ENCODE measurements at places on chromosomes 2 and 18. TPM values are rescaled to one million over a fixed set of nuclear protein-coding genes. Genes with fewer than 3 reads are reported as not detected.

DNA sequence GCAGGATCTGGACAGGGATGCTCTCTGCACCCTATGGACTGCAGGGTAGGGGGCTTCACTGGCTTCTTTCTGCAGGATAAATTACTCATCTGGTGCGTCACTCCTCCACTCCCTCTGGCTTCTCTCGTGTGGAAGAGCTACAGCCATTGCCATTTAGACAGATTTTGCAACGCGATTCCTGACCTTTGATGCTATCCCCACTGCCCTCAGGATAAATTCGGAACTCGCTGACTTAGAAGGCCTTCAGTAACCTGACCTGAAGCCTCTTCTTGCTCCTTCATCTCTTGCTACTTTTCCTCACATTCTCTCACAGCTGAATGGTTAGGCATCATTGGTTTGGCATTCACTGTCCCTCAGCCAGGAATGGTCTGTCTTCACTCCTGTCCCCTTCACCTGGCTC, 5.3 kb downstream of the NIFK start:
- no peak overlapping the region for H3K27ac ChIP-seq
- H3K36me3 ChIP-seq: peaks cover 88% of the 10 kb centered on the region
- H3K27me3 ChIP-seq: no peaks in the 10 kb centered on the region

DNA sequence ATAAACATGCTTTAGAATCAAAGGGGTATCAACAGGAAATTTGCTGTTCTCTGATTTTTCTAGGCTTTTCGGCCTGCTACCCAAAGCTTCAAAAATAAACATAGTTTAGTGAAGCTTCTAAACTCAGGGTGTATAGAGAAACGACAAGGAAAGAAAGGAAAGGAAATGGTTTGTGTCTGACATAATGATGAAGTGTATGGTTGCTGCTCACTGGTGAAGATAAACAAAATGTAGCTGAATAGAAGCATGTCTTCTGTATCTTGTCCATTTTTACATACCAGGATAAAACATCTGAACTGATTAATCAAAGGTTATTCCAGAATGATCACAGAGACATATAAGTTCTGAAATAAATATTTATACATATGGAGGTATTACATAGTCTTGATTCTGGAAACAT, 1324.6 kb upstream of the NRXN1 start:
- H3K27me3 ChIP-seq: no peaks in the 10 kb centered on the region
- H3K4me3 ChIP-seq: no peak overlapping the region
- no peaks in the 10 kb centered on the region for H3K4me1 ChIP-seq
- no peak overlapping the region for H3K27ac ChIP-seq
- no peak for DNase-seq
- no peaks in the 10 kb centered on the region for H3K36me3 ChIP-seq

DNA sequence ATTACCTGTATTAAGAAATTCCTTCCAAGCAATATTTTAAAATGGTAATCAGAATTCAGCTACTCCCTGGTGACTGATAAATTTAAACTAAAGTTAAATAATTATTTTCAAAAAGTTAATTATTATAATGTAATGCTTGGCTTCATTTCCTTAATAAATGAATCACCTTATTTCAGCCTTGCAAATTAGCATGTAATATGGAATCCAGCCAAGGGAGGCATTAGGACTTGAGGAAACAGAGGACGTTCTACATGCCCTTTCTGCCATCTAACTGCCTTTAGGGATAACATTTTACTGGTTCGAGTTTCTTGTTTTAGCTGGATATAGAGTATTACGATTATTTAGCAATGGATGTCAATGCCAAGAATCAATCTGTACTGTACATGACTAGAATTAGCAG, 636.3 kb downstream of the TSN start:
- H3K27me3 ChIP-seq: no peaks in the 10 kb centered on the region
- DNase-seq: no peak
- H3K4me3 ChIP-seq: no peak overlapping the region
- no peaks in the 10 kb centered on the region for H3K4me1 ChIP-seq

- peaks cover 50% of the 10 kb centered on the region for H3K4me1 ChIP-seq
- H3K4me3 ChIP-seq: no peak overlapping the region
- H3K27me3 ChIP-seq: no peaks in the 10 kb centered on the region
- peak; percentile 86 for DNase-seq
Measured at GRCh38 chr2:47221039-47221438, 65.9 kb upstream of the STPG4 start.

- H3K36me3 ChIP-seq: no peaks in the 10 kb centered on the region
Measured at GRCh38 chr18:23115683-23116096, 19.6 kb upstream of the CABLES1 start.

DNA sequence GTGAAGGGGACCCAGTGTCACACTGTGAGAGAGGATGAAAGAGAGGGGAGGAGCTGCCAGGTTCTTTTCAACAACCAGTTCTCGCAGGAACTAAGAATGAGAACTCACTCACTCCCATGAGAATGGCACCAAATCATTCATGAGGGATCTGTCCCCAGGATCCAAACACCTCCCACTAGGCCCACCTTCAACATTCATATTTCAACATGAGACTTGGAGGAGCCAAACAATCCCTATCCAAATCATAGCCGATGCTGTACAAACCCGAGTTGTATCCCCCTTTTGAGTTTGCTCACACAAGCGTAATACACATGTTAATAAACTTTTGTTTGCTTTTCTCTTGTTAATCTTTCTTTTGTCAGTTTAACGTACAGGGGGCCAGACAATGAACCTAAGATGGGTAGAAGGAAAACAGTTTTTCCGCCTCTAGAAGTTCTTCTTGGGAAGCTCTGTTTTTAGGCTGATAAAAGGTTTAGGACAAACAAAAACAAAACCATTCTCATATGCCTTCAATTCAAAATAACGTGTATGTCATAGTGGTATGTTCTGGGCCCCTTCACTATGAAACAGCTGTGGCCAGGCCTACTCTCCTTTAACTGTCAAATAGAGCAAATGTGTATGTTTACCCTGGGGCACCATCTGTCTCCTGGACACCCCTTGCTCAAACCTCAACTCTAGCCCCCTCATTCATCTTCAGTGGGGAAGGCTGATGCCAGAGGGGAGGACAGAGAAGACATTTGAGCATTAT, 9.1 kb upstream of the TMEM37 start:
- no peak for DNase-seq
- peaks cover 5% of the 10 kb centered on the region for H3K27me3 ChIP-seq
- no peaks in the 10 kb centered on the region for H3K36me3 ChIP-seq
- no peak overlapping the region for H3K4me3 ChIP-seq
- H3K27ac ChIP-seq: no peak overlapping the region

DNA sequence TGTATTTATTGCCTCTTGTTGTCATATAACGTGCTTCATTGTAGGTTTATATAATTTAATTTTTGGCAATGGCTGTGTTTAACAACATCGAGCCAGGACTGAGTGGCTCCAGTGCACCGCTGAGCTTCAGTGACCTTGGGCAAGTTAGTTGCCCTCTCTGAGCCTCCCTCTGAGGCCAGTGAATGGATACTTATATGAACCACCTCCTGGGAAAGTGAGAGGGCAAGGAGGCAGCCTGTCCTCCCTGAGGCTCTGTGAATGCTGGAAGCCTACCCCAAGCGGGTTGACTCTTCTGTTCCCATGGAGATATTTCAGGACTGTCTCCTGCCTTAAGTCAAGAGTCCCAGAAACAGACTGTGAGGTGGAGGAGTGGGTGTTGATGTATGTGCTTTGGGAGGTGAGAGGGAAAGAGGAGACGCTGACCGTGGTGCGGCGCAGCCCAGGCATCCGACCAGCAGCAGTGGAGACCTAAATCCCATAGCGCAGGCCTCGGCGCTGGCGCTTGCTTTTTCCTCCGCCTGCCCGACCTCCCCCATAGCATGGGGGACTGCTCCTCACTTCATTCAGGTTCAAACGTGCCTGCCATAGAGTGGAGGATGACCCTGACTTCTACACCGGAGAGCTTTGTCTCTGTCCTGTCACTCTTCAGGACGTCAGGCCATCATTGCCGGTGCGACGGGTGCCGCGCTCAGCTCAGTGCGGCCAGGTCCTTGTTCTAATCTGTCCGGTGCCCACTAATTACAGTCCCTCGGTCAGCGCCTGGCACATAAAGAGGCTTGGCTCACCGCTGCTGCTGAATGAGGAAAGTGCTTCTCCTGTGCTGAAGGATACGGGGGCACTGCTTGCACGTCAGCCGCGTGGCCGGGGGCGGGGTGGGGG, 167.3 kb upstream of the HS6ST1 start:
- no peak overlapping the region for H3K4me3 ChIP-seq
- H3K27me3 ChIP-seq: no peaks in the 10 kb centered on the region
- peak; percentile 27 for DNase-seq
- H3K27ac ChIP-seq: no peak overlapping the region

DNA sequence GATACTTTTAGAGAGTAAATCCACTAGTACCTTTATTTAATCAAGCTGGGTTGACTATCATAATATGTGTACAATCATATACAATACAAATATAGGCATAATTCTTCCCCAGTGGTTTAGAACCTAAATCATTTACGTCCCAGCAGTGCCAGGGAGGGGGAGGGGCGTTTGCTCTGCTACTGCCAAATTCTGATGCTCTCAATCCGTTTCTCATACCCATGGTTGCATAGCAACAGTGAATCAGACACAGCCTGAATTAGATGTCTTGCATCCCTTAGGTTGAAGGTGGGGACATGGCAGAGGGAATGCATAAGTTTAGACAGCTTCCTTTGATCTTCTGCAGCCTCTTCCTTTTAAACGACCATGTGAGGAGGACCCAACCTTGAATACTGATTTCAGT, 135.4 kb downstream of the ABCA12 start:
- H3K27ac ChIP-seq: no peak overlapping the region
- no peak overlapping the region for H3K4me3 ChIP-seq
- no peaks in the 10 kb centered on the region for H3K4me1 ChIP-seq
- H3K27me3 ChIP-seq: no peaks in the 10 kb centered on the region

DNA sequence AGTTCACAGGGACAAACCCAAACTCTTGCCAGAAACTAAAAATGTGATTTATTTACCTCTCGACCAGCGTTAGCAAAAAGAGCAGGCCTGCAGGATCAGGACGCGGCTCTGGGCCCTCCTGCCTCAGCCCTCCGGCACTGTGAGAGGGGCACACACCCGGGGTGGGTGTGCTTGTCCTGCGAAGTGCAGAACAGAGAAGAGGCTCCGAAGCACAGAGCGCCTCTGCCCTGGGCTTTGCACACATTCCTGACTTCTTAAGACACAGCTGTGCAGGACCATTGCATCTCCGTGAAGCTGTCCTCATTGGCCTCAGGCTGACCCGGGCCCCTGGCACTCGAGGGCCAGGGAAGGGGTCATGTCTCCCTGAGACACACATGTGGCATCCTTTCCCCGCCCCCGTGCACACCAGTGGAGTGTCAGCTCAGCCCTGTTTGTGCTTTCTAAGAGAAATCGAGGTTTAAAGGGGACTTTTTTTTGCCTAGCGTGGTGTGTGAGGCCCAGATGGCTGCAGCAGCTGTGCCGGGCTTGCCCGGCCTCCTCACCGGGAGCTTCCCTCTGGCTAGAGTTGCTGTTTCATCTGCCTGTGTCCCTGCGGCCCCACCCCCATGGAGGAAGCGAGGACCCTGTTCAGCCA, 9.9 kb upstream of the NFATC1 start:
- no peak overlapping the region for H3K4me3 ChIP-seq
- no peaks in the 10 kb centered on the region for H3K36me3 ChIP-seq
- H3K27ac ChIP-seq: no peak overlapping the region
- H3K4me1 ChIP-seq: no peaks in the 10 kb centered on the region
- DNase-seq: no peak

Gene HNRNPA3
- 73.1 TPM for total RNA-seq

- no peak overlapping the region for H3K27ac ChIP-seq
- no peak for DNase-seq
- no peak overlapping the region for H3K4me3 ChIP-seq
- H3K4me1 ChIP-seq: no peaks in the 10 kb centered on the region
Measured at GRCh38 chr2:3662239-3662638, 4.2 kb downstream of the ALLC start.

DNA sequence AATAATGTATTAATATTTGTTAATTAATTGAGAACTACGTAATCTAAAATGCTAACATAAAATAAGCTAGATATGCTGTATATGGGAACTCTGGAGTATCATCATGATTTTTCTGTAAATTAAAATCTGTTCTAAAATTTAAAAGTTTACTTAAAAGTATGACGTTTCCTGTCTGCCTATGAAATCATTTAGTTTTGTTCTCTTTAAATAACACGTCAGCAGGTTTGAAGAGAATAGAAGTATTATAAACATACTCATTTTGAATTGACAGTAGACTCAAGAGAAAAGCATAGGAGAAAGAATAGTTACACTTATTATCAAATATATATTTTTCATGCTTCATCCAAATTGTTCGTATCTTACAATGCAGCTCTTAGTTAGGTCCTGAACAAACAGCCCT, 19.1 kb upstream of the ZNF804A start:
- H3K27ac ChIP-seq: no peak overlapping the region
- H3K4me3 ChIP-seq: no peak overlapping the region
- no peaks in the 10 kb centered on the region for H3K27me3 ChIP-seq
- no peaks in the 10 kb centered on the region for H3K36me3 ChIP-seq
- no peaks in the 10 kb centered on the region for H3K4me1 ChIP-seq
